Skin of body (tissue), 3 donors: ENCODE measurements at places on chromosomes 2 and 18. TPM values are rescaled to one million over a fixed set of nuclear protein-coding genes. Genes with fewer than 3 reads are reported as not detected.

GRCh38 chr2:64338910-64339500 is 115.0 kb upstream of the LGALSL start:
- no peak for DNase-seq

Gene IGFBP5
- 246 TPM for total RNA-seq

DNA sequence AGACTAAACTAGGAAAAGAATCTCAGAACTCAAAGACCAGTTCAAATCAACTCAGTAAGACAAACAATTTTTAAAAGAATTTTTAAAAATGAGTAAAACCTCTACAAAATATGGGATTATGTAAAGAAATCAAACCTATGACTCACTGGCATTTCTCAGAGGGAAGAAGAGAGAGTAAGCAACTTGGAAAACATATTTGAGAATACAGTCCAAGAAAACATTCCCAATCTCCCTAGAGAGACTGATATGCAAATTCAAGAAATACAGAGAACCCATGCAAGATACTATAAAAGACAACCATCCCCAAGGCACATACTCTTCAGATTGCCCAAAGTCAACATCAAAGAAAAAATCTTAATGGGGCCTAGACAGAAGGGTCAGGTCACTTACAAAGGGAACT is 162.7 kb downstream of the WDPCP start:
- DNase-seq: no peak

Gene ITPRIPL1
- 6.1 TPM for total RNA-seq

- DNase-seq: no peak
Measured at GRCh38 chr2:52895726-52896340, 871.8 kb upstream of the CHAC2 start.

GRCh38 chr2:230934231-230935129 is 9.4 kb upstream of the GPR55 start:
- DNase-seq: no peak

DNA sequence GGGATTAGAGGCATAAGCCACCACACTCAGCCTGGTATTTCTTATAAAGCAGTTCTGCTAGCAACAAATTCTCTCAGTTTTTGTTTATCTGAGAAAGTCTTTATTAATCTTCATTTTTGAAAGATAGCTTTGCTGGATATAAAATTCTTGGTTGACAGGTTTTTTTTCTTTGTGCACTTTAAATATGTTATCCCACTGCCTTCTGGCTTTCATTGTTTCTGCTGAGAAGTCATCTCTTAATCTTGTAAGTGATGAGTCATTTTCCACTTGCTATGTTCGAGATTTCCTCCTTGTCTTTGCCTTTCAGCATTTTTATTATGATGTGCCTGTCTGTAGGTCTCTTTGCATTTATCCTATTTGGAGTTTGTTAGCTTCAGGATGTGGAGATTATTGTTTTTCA is 5.9 kb upstream of the ELAC1 start:
- DNase-seq: no peak

Gene FAM124B
- 4.9 TPM for total RNA-seq

- DNase-seq: no peak
Measured at GRCh38 chr2:238203973-238204683, 633 bp upstream of the ILKAP start.

DNA sequence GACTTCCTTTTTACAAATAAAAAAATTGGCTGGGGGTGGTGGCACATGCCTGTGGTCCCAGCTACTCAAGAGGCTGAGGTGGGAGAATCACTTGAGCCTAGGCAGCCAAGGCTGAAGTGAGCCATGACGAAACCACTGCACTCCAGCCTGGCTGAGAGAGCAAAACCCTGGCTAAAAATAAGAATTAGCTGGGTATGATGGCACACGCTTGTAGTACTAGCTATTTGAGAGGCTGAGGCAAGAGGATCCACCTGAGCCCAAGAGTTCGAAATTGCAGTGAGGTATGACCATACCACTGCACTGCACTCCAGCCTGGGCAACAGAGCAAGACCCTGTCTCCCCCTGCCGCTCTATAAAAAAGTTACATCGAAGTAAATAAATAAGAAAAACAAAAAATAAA is 33.7 kb downstream of the GFPT1 start:
- DNase-seq: no peak

- no peak for DNase-seq
Measured at GRCh38 chr2:96873651-96874096, 3.8 kb upstream of the SEMA4C start.

DNA sequence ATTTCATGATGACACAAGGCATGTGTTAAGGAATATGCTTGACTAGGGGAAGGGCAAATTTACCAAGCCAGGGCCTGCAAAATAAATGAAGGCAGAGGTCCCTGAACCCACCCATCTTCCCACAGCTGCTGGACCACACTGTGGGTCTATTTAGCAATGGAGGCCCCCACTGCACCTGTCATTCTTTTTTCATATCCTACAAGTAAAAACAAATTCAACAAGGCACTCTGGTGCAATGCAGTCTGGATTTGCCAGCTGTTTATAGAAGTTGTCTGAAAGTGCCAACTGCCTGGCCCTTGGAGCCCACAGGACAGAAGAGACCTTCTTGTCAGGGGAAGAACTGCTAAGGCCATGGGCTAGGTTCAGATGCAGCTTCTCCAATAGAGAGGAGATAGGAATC is 112.8 kb upstream of the ATL2 start:
- no peak for DNase-seq

Gene KRTCAP3
- total RNA-seq: 2.5 TPM

Gene R3HDM1
- 16.2 TPM for total RNA-seq

- no peak for DNase-seq
Measured at GRCh38 chr18:51193621-51194287, 3.7 kb downstream of the MEX3C start.

Gene CCDC150
- 6.3 TPM for total RNA-seq

Gene B3GNT7
- 1.4 TPM for total RNA-seq

GRCh38 chr2:123359636-123360035 is 665.5 kb upstream of the CNTNAP5 start:
- DNase-seq: no peak

Gene FAM110C
- 3.6 TPM for total RNA-seq

Gene CYP27A1
- 10.8 TPM for total RNA-seq

DNA sequence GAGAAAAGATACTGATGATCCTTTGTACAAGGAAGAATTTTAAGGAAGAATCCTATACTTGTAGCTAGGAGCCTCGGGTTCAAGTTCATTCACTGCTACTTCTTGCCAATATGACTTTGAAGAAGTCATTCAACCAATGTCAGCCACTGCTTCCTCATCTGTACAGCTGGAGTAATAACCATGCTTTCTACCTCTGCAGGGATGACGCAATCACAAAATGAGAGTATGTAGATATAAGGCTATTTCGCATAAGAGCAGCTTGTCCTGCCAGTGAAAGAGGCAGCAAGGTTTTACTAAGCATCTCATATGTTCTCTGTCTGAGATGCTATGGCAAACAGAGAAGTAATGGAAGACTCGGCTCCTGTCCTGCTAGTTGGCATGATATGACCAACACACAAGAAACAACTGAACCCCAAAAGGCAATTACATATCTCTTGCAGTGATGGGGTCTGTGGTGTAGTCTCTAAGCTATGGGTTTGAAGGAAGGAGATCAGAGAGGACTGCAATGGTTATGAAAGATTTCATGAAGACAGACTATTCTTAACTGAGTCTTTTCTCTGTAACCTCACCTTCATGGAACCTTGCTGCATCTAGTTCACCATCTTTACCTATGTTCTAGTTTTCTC is 9.2 kb downstream of the AAK1 start:
- DNase-seq: no peak

Gene PRKAG3
- total RNA-seq: 2.5 TPM

DNA sequence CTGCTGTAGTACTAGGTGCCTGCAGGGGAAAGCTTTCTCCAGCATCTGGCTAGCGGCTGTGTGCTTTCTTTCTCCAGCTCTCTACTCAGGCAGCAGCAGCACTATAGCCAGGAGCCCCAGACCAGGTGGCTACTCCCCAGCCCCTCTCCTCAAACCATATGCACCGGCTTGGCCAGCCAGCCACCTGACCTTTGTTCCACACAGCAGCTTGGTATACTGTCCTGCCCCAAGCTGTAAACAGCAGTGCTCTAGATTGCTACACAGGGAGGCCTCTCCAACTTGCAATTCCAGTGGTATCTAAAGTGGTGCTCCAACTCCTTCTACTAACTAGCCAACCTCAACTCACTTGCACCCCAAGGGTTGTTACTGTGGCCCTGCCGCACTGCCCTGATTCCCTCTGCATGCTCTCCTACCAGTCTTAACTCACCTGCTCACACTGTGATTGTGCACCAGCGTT is 19.6 kb downstream of the LDAH start:
- DNase-seq: no peak

- no peak for DNase-seq
Measured at GRCh38 chr2:57022496-57022895, 838.7 kb downstream of the CCDC85A start.

DNA sequence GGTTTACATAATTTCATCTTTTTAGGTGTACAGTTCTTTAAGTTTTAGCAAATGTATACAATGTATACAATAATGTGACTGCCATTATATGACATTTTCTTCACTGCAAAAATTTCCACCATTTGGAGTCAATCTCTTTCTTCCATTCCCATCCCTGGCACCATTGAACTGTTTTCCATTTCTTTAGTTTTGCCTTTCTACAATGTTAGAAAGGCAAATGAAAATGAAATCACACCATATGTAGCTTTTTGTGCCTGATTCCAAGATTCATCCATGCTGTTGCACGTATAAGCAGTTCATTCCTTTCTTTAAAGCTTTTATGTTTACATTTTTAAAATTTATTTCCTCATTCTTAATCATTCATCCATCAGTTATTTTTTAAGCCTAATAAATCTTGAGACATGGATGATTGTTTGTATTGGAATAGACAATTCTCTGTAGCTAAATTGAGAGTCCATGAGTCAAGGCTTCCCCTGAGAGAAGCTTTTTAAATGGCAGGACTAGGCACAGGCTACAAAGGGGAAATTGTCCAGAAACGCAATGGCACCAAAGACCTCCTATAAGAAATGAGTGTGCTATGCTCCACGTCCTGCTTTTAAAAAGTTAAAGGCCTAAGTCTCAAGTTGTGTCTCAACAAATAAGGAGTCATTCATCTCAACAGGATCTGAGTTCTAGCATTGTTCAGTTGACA is 8.7 kb upstream of the COL5A2 start:
- DNase-seq: peak; percentile 60

DNA sequence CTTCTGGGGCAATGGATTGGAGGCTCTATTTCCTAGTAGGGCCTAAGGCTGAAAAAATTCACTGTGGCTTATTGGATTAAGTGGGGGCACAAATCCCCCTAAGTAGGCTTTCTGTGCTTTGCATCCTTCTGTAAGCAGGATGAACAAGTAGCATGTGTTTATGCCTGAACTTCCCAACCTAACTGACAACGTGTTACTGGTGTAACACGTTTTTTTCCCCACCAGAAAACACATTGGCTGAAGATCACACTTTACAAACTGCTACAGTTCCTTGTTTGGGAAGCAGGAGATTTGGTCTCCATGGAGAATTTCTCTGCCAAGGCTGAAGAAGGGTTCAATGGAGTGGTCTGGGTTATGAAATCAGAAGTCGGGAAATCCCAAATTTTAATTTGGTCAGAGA is 7.2 kb upstream of the ITGA6 start:
- DNase-seq: no peak

GRCh38 chr2:24009680-24010476 is at the start of gene MFSD2B:
Gene MFSD2B (plus strand): TSS chr2:24010085. CDS start chr2:24010097, 12 bp downstream.
- DNase-seq: no peak

Gene CDH19
- 4.5 TPM for total RNA-seq

DNA sequence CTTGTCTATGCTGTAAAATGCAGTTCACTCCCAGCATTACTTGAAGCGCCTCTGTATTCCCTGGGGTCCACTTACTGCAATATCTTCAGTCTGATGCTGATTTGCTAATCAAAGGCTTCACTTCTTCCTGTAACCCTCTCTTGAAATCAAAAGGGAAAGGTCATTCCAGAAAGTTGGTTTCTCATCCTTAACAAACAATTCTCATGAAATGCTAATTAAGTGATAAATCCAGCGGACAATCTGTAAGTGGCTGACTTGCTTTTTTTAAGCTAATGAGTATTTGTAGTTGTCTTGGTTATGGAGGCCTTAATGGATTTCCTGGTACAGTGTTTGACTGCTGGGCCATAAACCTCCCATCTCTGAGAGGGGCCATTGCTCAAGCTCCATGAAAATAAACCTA is 499.6 kb upstream of the HS6ST1 start:
- no peak for DNase-seq

- DNase-seq: no peak
Measured at GRCh38 chr2:72325592-72326422, 178.1 kb upstream of the CYP26B1 start.

Gene RAX
- total RNA-seq: 0.39 TPM

DNA sequence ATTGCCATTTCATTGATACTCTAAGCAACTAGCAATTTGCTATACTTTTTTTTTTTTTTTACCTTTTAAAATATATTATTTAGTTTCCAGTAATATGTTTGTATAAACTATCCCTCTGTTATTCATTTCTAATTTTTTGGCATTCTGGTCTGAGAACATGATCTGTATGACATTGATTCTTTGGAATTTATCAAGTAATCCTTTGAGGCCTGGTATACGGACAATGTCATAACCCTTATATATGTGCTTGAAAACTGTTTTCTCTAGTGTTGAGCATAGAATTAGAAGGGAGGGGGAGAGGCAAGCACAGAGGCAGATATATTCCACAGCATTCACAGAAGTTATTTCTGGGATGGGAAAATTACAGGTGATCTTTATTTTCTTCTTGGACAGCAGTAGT is 48.2 kb upstream of the POLE4 start:
- no peak for DNase-seq

Gene CFC1
- total RNA-seq: not detected

Gene REG3A
- total RNA-seq: not detected
